Cardiac fibroblast (primary cell): ENCODE measurements at places on chromosomes 4 and X.
A peak's percentile ranks its signal among the peaks of the same experiment; 100 is the strongest.

DNA sequence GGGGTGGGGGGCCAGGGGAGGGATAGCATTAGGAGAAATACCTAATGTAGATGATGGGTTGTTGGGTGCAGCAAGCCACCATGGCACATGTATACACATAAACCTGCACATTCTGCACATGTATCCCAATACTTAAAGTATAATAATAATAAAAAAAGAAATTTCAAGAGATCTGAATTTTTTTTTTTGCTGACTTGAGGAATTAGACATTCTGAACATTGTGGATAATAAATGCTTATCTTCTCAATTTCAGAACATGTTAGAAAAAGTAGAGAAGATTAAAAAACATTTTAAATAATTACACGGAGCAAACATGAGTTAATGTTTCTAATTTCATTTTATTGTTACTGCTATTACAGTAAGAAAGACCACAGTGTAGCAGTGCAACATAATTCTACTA, 230.4 kb downstream of the DTHD1 start:
- DNase-seq = no peak

DNA sequence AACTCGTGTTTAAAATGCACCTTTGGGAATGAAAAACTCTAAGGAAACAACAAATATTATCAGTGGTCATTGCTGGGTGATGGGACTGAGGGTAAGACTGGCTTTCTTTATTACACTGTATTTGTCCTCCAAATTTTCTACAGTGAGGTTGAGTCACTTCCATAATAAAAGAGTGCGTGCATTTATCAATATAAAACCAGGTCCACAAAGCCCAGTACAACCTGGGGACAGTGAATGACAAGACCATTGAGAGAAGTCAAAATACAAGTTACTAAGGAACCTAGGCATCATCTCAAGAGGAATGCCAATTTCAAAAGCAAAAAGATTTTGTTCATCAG, 76.4 kb downstream of the MAGED4 start:
- DNase-seq = no peak

DNA sequence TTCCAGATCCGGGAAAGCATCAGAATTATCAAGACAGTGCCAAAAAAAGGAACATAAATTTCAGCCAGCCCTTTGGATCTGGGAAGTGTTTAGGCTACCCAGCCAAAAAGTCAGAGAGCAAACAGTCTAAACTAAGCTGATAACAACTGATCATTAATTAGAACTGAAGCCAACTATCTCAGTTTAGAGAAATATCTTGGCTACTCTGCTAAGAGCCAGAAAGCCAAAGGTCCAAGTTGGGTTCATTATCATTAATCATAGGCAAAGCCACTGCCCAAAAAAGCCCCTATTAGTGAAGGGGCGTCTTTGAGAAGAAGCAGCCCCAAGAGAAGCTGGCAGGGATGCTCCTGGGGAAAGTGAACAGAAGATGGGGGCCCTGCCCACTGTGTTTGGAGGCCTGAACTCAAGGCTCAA, 37.0 kb upstream of the SHISA3 start:
- no peak for DNase-seq

DNA sequence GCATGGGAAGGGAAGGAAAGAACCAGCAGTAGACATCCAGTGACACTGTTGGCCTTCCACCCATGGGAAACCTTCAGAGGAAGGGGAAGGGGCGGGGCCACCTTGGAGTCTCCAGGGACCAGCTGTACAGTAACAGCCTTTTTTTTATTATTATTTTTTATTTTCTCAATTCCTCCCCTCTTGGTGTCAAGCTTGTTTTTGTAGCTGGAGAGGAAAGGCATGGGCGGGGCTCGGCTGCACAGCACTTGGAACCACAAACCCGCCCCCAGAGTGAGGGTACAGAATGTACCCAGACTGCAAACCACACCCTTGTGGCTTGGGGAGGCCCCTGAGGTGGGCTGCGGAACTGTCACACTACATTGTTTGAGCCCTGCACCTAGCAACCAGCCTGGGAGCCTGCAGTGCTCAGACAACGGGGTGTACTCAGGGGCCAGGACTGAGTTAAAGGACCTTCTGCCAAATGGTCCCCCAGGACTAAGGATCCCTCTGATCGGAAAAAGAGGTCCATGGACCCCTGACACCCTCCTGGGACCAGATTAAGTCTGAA, 45.7 kb downstream of the PRPS1 start:
- peak; percentile 94 for DNase-seq

DNA sequence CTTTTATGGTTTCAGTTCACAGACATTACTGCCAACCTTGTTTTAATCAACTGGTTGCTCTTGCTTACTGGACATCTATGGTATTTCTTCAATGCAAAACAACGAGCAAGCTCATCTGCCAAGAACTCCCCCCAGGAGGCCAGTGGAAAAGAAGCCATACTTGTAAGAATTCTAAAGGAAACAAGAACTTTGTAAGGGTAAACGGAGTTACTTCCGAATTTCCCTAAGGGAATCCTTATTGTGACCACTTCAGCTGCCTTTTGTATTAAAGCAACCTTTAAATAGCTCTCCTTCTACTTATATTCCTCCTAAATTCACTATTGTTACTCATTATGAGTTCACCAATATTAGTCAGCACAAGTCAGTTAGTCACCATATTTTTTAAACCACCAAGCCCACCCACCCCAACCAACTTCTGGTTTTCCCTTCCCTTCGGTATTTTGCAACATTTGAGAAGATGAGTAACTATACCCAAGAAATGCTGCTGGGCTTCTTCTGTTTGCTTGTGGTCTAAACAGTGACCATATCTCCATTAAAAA, 602.8 kb upstream of the DIPK2B start:
- peak; percentile 72 for DNase-seq

- DNase-seq = peak; percentile 17
Observed at GRCh38 chrX:151386838-151387459, 10.1 kb upstream of the VMA21 start.

DNA sequence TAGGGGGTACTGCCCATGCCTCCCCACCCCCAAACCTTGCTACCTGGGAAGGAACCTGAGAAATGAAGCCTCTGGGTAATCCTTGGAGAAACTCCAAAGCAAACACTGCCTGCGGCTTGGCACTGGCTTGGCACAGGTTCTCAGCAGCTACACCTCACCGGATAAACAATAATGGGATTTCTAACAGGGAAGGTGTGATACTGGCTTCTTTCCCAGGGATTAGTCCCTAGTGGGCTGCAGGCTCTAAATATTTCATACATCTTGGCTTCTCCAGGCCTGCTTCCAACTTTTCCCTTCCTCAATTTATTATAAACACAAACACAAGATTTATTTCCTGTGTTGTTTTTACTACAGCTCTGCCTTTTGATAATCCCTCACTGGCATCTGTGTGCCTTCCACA, 12.5 kb downstream of the SEC24D start:
- DNase-seq = no peak

- DNase-seq = no peak
Observed at GRCh38 chr4:35926788-35927187, 317.5 kb downstream of the ARAP2 start.

- peak; percentile 54 for DNase-seq
Observed at GRCh38 chr4:80407246-80407645, 71.7 kb downstream of the CFAP299 start.

DNA sequence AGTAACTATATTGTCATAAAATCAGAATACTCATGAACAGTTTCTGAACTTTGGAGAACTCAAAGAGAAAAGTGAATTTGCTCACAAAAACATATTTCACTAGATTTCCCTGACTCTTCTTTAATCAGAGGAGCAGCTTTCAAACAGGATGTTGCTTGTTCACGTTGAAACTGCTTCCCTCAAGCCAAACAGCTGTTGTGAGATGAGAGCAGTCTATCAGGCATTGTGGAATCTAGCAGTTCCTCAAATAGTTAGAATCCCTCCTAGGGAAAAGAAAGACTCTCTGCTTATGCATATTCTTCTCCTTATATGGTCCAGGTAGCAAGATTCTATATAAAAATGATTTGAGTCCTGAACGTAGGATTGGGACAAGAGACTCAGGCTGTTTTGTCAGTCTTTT, 1012.1 kb downstream of the FAM133A start:
- no peak for DNase-seq

GRCh38 chrX:129478516-129478915, 44.8 kb downstream of the SMARCA1 start:
- DNase-seq = peak; percentile 16

DNA sequence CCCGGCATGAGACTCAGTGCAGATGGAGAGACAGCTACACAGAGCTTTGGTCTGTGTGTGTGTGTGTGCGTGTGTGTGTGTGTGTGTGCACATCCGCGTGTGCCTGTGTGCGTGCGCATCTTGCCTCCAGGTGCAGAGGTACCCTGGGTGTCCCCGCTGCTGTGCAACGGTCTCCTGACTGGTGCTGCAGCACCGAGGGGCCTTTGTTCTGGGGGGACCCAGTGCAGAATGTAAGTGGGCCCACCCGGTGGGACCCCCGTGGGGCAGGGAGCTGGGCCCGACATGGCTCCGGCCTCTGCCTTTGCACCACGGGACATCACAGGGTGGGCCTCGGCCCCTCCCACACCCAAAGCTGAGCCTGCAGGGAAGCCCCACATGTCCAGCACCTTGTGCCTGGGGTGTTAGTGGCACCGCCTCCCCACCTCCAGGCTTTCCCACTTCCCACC, 14.3 kb downstream of the FGFR3 start:
- no peak for DNase-seq

DNA sequence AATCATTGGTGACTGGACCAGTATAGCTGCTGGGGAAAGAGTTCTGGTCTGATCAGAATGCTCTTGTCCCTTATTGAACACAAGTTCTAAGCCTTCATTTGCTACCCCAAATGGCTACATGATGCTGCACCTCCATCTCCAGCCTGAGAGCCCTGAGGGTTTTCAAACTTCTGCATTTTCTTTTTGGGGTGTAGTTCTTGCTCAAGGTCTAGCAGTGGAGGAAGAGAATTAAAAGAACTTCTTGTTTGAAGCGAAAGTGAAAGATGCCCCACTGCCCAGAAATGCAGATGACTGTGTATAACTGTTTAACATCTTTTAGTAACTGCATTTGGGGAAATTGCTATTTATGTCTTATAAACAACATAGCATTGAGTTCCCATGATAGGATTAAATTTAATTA, 38.5 kb downstream of the LAMTOR3 start:
- no peak for DNase-seq

GRCh38 chrX:108699368-108699767, 37.0 kb downstream of the IRS4 start:
- peak; percentile 43 for DNase-seq

DNA sequence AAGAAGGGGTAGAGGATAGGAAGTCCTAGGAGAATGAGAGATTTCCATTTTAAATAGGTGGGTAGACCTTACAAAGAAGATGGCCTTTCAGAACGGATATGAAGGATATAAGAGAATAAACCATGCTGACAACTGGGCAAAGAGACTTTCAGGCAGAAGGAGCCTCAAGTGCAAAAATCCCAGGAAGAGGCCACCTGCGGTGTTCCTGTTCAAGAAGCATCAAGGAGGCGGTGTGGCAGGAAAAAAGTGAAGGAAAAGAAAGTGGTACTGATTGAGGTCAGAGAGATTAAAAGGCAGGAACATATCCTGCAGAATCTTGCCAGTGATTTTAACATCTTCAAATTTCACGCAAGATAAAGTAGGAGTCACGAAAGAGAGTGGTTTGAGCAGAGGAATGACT, 172.0 kb downstream of the FSTL5 start:
- DNase-seq = no peak

DNA sequence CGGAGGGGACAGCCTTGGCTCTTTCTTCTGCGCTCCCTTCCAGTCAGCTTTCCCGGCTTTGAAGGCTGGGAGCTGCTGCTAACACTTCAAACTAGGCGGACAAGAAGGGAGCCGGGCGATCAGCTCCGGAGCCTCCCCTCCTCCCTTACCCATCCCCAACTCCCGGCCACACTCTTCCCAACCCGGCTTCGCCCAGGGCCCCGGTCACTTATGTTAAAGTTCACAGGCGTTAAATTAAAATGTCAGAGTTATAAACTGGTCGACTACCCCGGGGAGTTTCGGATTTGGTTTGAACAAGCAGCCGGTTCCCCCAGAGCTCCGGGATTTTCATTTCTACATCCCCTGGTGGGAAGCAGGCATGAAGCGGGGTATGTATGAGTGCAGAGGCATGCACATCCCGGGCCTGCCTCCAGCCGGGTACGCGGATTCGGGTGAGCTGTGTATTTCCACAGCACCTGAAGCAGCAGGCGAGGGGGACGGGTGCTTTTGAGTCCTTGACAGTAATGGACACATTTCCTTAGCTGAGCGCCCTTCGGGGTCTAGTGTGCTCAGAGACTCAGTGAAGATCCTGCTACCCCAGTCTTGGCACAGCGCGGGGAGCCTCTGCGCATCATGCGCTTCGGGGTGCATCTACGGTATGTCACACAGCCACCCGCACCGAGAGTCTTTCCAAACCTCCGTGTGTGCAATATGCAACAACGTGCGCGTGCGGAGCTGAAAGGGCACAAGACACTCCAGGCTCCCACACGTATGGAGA, 880 bp downstream of the UNC5C start:
- DNase-seq = peak; percentile 43

DNA sequence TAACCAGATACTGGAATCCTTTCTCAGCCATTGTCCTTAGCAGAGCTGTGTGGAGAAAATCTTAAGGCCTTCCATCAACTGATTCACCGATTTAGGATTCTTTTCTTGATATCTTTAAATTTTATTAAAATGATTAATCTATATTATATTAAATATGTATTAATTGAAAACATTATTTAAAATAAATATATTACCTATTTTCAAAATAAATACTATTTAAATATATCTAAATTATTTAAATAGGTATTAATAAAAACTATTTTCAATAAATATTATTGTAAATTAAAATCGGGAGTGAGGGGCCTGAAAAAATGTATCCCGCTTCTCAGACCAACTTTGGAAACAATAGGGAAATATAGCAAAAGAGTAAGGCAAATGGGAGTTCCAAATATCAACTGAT, 94.0 kb upstream of the HPF1 start:
- DNase-seq = no peak

DNA sequence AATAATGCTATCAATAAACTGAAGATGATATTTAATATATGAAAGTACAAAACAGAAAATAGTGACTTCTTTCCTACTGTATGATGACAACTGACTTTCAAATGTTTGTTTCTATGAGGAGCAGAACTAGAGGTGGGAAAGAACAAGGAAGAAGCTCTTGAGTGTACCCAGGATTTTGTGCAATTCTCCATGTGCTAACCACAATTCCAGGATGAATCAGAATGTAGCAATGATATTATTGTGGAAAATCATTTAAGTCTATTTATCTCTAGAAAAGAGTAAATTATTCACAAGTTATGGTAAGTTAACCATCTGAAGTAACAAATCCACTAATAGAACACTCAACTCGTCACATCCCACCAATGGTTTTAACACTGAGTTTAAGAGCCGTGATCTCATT, 324.1 kb upstream of the EMCN start:
- no peak for DNase-seq

DNA sequence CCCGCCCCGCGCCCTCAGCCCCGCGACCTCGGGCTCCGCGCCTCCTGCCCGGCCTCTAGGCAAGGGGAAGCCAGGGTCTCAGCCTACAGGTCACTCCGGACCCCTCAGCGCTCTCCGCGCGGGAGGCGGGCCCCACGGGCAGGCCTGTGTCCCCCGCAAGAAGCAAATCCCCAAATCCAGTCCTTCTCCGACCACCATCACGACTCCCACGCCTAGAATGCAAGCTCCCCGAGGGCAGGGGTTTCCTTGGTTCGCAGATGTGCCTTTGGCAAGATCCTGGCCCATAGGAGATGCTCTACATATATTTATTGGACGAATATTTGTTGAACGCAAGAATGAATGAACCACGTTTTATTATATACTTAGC, 260 bp upstream of the CCDC149 start:
- DNase-seq = no peak

- DNase-seq = no peak
Observed at GRCh38 chr4:146105464-146105863, 70.1 kb upstream of the LSM6 start.
